ENCODE measurements at places on chromosomes 2 and 18.

DNA sequence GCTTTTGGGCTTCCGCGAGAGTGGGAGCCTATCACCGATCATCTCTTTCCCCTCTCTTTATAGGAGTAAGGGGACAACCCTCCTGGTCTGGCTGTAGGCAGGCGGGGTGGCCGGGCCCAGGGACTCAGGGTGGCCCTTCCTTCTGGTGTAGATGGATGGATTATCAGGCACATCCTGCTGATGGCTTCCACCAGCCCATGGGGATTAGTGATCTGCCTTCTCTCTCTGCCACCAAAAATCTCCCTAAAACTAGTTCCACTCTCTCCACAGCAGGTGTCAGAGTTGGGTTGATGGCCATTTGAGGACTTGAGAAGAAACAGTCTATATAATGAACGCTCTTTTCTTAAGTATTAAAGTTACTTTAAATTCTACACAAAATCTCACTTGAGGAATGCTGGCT lies 37.4 kb downstream of the NCK2 start:
- DNase-seq, result no peak

GRCh38 chr18:13422541-13423147 lies 204.1 kb downstream of the LDLRAD4 start:
- DNase-seq, result no peak

- DNase-seq, result no peak
Observed at GRCh38 chr2:72991980-72992733, 74.8 kb downstream of the EMX1 start.

DNA sequence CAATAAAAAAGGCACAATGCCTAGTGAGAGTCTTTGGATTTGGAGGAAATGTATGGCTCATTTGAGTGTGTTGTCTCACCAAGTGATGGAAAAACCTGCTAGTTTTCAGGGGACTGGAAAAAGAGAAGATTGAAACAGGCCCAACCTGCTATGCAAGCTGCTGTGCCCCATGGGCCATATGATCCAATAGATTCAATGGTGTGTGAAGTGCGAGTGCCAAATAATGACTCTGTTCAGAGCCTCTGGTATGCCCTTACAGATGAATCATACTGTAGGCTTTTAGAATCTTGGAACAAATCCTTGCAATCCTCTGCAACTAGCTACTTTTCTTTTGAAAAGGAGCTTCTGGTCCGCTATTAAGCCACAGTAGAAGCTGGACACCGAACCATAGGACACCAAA lies 529.8 kb upstream of the CNTNAP5 start:
- DNase-seq, result no peak

GRCh38 chr18:49531678-49532153 lies 30.1 kb upstream of the LIPG start:
- no peak for DNase-seq

DNA sequence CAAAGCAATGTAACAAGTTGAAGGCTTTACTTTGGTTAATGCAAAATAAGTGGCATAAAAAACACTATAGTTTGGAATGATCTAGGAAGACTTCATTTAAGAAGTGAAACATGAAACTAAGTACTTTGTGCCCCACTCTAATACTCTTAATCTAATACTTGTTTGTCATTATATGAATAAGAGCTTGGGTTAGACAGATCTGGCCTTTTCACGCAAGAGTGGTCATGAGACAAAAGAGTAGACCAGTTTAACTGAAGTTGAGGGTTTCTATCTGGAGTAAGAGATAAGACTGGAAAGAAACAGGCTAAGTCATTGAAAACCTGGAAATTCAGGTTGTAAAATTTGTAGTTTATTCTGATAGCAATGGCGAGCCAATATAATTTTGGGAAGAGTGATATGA lies 2.8 kb downstream of the SLC30A6 start:
- no peak for DNase-seq

- DNase-seq, result no peak
Observed at GRCh38 chr2:1883476-1883875, 139.2 kb upstream of the PXDN start.

- DNase-seq, result no peak
Observed at GRCh38 chr2:196119926-196120325, 51.3 kb upstream of the DNAH7 start.

- DNase-seq, result no peak
Observed at GRCh38 chr18:46220116-46220515, 115.9 kb downstream of the HAUS1 start.

- no peak for DNase-seq
Observed at GRCh38 chr2:231664727-231665126, 43.6 kb upstream of the PTMA start.

GRCh38 chr18:49865401-49865800 lies 52.1 kb upstream of the ACAA2 start:
- DNase-seq, result no peak

GRCh38 chr2:88074854-88075292 lies 7.2 kb downstream of the SMYD1 start:
- DNase-seq, result no peak

DNA sequence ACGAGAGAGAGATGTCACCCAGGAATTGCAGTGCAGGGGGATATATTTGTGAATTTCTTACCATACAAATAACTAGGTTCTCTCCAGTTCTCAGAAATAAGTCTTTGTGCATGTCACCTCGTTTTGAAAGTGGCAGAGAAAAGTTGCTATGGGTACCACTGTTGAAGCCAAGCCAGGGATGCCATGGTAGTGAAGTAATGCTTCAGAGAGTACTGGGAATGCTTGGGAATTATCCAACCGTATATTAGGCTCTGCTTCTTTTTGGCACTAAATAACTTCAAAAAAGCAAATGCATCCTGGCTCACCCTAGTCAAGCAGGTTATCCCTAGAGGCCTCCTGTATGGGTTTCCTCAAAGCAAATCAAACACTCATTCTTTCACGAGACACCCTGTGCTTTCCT lies 50.7 kb upstream of the DDX18 start:
- no peak for DNase-seq

DNA sequence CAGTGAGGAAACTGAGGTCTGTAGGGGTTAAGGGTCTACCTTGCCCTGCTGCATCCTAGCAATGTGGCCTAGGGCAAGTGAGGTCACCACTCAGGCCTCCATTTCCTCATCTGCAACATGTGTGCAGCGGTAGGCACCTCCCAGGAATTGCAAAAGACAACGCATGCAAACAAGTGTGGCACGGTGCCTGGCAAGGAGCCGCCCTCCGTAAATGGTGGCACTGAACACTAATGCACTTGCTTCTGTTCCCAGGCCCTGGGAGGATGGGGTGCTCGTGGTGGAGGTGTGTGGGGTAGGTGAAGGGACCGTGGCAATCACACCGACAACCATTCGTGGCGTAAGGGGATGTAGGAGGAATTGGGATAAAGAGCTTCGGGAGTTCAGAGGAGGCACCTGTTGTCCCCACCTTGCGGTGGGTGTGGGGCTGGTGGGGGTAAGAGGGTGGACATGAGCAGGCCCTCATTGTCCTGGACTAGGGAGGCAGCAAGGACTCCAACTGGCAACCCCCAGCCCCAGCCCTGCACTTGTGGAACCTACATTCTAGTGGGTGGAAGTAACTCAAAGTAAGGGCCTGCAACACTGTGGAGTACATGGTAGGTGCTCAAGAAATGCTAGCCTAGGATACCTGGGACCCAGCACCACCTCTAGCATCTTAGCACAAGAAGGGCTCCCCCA lies 26.0 kb downstream of the ATOH8 start:
- DNase-seq, result no peak

- no peak for DNase-seq
Observed at GRCh38 chr18:72903033-72903432, 35.2 kb upstream of the NETO1 start.

GRCh38 chr2:209473930-209474419 lies 50.1 kb downstream of the MAP2 start:
- no peak for DNase-seq

DNA sequence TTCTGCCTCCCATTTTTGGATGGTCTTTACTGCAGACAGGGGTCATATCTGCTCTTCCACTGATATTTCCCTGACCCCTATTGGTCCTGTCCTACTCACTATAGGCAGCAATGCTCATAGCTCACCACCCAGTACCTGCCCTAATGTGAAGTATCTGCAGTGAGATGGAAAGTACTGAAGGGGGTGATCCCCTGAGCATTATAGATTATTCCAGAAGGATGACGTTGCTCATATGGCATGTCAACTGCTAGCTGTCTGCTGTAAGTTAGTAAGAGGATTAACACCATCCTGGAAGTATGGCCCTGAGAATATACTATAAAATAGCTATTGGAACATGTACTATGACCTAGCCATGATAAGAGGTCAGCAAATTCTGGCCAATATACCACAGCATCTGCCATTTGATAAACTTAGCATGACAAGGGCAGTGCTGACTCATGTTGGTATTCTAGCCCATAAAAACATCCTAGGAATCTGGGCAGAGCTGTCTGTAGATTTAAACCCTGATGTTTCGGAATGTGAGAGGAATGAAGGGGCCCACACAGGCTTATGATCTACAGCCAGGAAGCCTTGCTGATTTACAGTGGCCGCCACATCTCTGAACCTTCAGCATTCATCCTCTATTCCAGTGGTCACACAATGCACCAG lies 451.4 kb downstream of the TNS1 start:
- no peak for DNase-seq

DNA sequence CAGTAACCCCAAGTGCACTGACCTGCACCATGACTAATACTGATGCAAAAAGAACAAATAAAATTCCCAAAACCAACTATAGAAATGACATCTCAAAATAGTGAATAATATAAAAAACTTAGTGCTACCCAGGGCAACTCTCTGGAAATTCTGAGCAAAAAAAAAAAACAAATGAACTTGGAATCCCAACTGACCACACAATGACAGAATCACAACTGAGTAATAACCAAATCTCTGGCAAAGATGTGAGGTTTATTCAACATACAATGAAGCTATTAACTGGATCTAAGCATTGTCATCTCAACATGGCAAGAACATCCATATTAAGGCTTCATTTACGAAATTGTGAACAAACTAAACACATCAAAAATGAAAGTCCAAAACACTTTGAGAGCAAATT lies 22.7 kb downstream of the EXOC6B start:
- no peak for DNase-seq

DNA sequence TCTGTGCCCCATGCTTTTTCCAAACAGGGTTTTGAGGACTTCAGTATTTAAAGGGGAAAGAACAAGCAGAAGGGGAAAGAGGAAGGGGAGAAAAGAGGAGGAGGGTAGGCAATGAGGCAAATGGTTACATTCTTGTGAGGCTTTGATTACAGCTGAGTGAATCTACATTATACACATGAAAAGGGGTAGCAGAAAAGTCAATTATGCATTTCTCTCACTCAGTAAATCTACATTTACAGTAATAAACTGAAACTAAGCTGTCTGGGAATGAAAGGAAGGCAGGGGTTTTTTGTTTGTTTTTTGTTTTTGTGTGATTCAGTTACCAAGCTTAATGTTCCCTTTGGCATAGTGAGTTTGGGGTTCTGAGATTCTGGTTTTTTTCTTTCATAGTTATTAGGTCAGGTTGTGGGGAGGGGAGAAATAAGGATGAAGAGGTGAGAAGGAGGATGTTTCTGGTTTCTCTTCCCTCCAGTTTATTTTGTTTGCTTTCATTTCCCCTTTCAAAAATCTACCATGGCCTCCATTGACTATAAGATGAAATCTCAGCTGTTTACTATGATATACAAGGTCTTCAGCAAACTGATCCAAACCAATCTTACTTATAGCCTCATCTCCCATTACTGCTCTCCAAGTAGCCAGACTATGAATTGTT lies 18.7 kb downstream of the C18orf63 start:
- DNase-seq, result no peak

DNA sequence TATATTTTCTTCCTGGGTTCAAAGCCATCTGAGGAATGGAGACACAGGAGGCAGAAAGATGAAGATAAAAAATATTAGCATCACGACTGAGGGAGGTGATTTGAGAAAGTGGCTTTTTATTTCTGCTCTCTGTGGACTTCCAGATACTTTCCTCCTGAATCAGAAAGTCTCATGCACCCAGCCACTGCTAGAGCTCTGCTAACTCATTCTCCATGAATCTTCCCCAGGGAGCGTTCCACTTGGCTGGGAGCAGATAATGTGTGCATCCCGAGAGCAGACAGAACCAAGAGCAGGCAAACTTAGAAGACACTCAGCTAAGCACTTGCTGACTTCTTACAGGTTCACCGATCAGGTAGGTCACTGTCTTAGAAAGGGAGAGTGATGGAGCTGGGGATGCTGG lies 264.1 kb upstream of the THUMPD2 start:
- no peak for DNase-seq

- no peak for DNase-seq
Observed at GRCh38 chr2:161418715-161419637, 2.9 kb downstream of the TBR1 start.

DNA sequence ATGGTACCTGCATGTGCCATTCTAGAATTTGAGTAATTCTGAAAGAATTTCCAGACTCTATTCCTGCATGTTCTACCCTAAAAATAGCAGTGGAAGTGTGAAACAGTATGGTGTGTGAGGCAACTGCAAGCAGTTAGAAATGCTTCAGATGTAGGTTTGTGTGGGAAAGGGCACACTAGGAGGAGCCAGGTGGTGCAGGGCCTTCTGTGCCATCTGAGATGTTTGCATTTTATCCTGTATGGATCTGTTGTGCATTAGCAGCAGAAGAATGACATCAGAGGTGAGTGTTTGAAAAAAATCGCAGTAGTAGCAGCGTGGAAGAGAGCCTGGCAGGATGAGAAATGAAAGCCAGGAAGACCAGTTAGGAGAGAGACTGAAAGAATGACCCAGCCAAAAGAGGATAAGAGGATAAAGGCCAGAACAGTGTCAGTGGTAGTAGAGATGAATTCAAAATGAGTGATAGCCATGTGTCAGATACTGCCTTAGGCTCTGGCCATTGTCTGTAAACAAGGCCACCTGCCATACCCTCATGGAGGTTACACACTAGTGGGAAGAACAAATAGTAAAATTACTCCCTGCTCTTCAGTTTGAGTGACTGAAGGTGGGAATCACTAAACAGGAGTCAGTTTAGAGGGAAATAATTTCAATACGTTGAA lies 142.2 kb downstream of the PKP4 start:
- no peak for DNase-seq

- no peak for DNase-seq
Observed at GRCh38 chr2:74924463-74925265, 33.8 kb upstream of the POLE4 start.

GRCh38 chr2:196555161-196555560 lies 84.4 kb upstream of the CCDC150 start:
- DNase-seq, result no peak

GRCh38 chr18:26894426-26894825 lies 28.9 kb upstream of the AQP4 start:
- DNase-seq, result no peak

- DNase-seq, result no peak
Observed at GRCh38 chr2:68770271-68771111, 35.9 kb downstream of the ARHGAP25 start.

DNA sequence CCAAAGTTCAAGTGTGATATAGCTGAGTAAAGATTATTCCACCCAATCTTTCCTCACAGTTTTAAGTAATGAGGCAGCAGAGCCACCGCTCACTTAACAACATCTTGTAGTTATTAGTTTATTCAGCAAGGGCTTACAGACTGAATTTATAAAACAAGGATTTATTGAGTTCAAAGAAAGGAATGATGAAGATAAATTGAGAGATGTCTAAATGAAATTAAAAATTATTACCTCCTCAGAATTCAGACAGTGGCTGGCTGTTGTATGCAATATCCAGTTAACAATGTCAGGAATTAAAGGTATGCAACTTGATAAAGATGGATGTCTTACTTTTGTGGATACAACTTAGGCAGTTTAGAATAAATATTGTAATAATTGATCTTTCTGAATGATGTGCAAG lies 927.3 kb upstream of the CDH2 start:
- no peak for DNase-seq

- DNase-seq, result no peak
Observed at GRCh38 chr2:62939735-62940491, 110.7 kb upstream of the OTX1 start.

- no peak for DNase-seq
Observed at GRCh38 chr2:8382485-8382884, 299.4 kb upstream of the ID2 start.

All from stimulated activated CD8-positive, alpha-beta memory T cell treated with anti-CD3 and anti-CD28 coated beads, Interleukin-15, amount 100 ng/mL, for 1 hour (primary cell).